T-helper 2 cell treated with Interferon-gamma antibody and Interleukin-4, amounts not matched to agents 5 μg/mL and 100 μg/mL, for 36 hours (primary cell): ENCODE measurements at places on chromosomes 7 and 10.

DNA sequence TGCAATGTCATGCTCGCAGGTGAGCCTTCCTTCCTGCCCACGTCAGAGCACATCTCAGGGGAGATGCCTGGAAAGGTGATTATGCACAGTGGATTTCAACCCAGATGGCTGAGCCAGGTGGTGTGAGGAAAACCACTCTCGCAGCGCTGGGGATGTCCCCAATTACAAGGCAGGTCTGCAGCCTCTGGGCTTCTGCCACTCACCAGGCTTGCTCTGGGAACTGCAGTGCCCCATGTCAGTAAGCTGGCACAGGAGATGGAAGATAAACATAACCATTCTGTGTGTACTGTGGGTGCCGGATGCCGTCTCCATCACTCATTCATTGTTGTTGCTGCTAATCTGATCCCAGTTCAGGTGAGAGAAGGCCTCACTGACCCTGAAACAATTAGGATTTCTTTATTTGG lies 222.9 kb upstream of the PITRM1 start:
- no peak for DNase-seq

- no peak for DNase-seq
Observed at GRCh38 chr7:105935250-105935649, 27.8 kb upstream of the CDHR3 start.

DNA sequence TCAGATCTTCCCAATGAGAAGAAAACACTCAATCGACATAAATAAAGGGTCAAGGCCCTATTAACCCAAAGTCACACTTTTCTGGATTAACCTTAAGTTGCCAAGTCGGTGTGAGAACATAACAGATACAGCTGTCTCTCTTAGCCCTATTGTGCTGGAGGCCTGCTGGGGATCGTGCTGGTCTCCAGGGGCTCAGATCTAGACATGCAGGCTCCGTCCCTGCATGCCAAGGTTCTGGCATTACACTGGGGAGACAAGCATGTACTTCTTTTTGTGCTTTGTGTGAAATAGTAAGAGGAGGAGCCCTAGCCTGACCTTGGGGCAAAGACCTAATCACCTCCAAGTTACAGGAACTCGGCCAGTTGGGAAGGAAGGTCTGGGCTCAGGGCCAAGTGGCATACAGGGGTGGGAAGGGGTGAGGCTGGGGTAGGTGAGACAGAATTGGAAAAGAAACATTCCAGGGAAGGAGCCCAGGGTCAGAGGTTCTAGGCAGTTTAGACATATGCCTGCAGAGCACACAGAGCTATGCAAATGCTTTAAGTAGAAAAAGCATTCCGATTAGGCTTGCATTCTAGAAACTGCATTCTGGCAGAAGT lies 216.4 kb downstream of the HECW1 start:
- no peak for DNase-seq

- no peak for DNase-seq
Observed at GRCh38 chr7:41777894-41778596, 75.2 kb upstream of the INHBA start.

GRCh38 chr7:50276483-50276882 lies 28.0 kb upstream of the IKZF1 start:
- DNase-seq = no peak

DNA sequence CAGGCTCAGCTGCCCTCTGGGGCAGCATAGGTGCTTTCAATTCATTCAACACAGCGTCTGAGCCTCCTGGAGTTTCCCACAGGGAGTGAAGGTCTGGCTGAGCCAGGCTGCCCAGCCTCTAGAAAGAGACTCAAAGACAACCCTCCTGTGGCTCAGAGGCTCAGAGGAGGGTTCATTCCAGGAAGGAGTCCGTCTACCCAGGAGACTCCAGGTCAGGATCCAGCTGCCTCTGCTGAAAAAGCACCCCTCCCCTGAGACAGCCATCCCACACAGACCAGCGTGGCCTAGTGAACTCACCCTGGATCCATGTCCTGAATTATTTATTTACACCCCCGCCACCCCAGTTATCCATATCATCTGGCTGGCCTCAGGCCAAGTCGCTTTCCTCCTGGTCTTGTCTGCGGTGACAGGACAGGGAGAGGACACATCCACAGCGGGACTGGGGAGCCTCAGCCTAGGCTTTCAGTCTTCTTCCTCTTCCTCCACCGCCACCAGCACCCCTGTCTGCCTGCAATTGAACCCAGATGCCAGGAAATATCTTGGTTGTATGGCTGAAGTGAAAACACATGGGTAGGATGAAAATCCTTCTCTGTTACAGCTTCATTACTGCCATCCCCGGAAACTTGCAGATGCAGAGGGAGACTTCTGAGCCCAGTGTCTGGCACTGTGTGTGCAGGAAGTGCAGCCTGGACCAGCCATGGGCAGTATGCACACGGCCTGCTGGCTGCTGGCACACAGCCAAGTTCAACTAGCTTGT lies 44.0 kb upstream of the COL13A1 start:
- DNase-seq = no peak

DNA sequence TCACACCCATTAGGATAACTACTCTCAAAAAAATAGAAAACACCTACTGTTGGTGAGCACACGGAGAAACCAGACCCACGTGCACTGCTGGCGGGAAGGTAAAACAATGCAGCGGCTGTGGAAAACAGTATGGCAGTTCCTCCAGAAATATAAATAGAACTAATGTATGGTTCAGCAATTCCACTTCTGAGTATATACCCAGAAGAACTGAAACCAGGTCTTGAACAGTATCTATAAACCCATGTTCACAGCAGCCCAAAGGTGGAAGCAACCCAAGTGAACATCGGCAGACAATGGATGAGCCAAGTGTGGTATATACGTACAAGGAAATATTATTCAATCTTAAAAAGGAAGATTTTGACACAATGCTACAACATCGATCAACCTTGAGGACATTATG lies 164.7 kb downstream of the ZMYND11 start:
- no peak for DNase-seq

DNA sequence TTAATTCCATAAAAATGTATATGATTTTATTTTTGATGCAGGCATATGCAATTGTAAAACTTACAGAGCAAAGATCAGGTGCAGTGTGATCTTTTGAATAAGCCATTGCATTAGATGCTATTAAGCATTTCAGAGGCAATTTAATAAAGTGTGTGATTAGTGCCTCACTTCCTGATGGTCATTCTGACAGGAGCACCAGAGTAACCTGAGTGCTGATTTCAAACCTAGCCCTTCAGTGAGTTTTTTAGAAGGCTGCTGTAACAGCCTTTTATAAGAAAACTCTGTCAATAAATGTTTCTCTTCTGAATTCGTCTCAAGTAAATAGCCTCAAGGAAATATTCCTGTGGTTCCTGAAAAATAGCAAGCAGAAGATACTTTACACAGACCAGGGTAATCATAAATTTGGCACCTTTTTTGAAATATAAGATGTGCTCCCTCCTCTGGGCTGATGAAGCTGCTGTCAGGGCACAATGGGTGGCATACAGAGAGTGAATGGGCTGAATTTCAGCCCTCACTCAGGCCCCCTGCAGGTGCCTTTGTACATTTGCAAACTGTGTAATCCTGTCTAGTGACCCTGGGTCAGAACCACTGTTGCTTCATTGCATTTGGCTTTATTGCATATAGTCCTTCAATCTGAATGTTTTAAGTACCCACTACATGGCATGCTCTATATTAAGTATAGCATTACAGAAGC lies 193.7 kb upstream of the CSTF2T start:
- peak; percentile 5 for DNase-seq

GRCh38 chr10:95333997-95334804 lies 43.4 kb upstream of the PDLIM1 start:
- DNase-seq = no peak

GRCh38 chr7:44074349-44074695 lies 8.0 kb downstream of the POLM start:
- DNase-seq = no peak

GRCh38 chr7:88431882-88432281 lies 125.2 kb upstream of the STEAP4 start:
- no peak for DNase-seq

GRCh38 chr10:12508165-12508564 lies 158.8 kb downstream of the CAMK1D start:
- DNase-seq = no peak

DNA sequence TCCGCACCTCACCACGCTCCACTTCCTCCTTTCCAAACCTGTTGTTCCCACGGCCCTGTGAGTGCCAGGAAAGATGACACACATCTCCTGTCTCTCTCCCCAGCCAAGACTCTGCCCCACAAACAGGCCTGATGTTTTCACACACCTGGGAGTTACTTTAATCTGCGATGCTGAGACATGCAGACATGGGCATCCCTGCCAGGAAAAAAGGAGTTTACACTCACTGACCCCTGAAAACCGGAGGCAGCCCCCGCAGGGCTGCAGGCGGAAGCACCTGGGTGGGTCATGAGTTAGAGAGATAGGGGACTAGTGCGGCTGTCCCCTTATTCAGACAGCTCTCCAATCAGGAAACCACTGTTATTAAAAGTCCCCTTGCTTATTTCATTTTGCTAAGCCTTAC lies 106.4 kb upstream of the CARD11 start:
- DNase-seq = no peak

- DNase-seq = no peak
Observed at GRCh38 chr10:16934461-16934860, 117.2 kb upstream of the RSU1 start.

DNA sequence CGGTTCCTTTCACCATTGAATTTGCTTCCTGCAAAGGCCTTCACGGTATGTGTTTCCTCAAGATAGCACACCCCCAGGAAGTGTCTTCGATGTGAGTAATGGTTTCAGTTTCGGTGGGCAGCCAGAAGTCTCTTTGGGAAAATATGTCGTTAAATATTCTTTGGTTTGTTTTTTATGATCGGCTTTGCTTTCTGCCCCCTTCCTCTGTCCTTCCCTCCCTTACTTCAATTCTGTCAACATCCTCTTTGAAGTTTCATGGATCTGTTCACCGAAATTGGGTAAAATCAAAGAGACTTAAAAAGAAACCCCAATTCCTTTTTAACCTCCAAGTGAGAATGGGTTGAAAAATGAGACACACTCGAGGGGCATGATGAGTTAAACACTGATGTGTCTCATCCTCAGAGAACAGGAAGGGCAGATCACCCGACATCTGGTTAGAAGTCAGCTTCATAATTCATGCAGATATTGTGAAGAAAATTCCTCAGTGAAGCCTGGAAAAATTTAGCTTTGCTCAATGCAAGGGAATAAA lies 170.8 kb upstream of the HABP2 start:
- DNase-seq = peak; percentile 9

DNA sequence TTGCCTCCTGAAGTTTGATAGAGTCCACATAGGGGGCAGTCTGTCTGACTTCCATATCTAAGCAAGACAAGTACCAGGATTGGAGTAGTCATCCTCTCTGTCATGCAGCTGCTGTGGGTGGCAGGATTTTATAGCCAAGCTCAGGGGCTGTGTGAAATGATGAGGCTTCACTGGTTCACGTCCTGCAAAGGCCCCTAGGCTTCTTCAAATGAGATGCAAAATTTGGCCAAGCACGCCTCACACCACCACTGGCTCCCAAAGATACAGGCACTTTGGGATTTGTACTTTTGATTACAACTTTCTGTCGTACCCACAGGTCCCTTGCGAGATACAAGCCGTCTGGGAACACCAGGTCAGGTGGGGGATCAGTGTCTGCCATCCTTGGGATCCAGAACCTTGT lies 67.1 kb downstream of the WDFY4 start:
- no peak for DNase-seq

DNA sequence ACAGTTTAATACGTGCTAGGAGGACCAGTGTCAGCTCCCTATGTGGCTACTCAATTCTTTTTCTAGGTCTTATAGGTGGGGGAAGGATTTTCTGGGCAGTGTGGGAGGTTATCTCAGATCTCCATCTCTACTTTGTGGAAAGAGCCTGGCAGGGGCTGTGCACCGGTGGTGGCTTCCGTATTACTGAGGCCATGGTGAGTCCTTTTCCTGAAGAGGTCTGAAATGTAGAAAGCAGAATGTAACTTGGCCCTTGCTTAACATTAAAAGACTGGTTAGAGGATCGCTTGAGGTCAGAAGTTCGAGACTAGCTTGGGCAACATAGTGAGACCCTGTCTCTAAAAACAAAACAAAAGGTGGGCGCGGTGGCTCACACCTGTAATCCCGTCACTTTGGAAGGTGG lies 2.7 kb upstream of the TPST1 start:
- DNase-seq = no peak

DNA sequence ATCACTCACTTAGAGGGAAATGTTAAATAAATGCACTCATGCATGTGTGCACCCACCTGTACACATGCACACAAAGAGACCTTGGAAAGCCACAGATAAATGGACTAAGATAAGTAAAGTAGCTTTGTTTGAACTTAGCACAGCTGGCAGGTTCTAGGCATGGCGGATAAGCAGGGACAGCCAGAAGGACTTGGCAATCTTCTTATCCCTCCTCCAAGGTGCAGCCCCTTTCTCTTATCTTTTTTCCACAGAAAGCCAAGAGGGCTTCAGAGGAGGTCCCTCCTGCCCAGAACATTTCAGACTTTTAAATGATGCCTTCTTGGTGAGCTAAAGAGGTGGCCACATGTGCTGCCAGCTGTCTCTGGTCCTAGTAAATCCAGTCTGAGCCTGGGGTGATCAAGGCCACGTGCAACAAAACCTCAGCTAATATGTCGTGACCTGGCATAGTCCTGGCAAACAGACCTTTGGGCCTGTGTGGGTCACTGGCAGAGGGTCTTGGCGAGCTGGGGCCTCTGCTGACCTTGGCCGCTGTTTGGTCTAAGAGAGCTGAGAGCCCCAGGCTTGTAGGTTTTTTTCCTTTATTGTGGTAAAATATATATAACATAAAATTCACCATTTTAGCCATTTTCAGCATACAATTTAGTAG lies 43.2 kb upstream of the SLC35B4 start:
- DNase-seq = no peak

DNA sequence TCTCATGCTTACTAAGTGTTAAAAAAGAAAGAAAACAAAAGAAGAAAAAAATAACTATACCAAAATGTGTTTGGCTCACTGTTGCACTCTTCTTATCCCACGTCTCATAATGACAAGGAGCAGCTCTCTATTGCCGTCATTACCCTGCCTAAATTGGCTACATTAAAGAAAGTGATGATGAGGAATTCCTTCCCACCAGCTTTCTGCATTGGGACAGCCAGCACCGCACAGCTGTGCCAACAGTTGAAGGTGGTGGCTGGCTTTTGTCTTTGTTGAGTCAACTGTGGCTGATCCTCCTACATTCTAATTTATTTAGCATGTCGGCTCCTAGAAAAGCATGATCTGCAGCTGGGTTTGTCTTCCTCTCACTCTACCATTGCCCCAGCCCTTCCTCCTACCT lies 751.8 kb downstream of the KCNMA1 start:
- no peak for DNase-seq

DNA sequence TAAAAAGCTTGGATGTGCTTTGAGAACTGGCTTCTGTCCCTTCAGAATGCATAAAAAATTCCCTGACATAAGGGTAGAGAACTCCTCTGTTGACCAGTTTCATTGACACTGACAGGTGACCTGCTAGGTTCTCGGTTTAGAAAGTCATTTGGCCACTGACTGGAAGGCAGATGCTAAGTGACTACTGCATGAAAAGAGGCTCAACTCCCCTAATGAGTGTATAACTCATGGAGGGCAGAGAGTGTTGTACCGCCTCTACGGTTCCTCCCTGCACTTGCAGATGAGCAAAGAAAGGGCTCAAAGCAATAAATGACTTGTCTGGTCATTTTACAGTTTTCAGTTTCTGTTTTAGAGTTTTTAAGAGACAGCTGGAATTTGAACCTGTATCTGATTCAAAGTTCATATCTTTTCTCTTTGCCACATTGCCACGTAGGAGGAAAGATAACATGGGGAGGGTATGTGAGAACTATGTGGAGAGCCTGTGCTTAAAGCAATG lies 2.9 kb upstream of the FGL2 start:
- peak; percentile 15 for DNase-seq

- no peak for DNase-seq
Observed at GRCh38 chr7:2166625-2167280, 66.0 kb downstream of the MAD1L1 start.
